ENCODE measurements at places on chromosomes 12 and 14.

- no peak overlapping the region for H3K4me3 ChIP-seq
- no peaks in the 10 kb centered on the region for H3K36me3 ChIP-seq
- H3K27ac ChIP-seq = no peak overlapping the region
- DNase-seq = no peak
- peaks cover 8% of the 10 kb centered on the region for H3K27me3 ChIP-seq
- H3K4me1 ChIP-seq = no peaks in the 10 kb centered on the region
Measured at GRCh38 chr12:51639361-51639760, 48.3 kb downstream of the SCN8A start.

GRCh38 chr12:1935700-1936378 is 17.4 kb upstream of the CACNA2D4 start:
- no peak overlapping the region for H3K27ac ChIP-seq
- no peak for DNase-seq
- H3K36me3 ChIP-seq = peaks cover 17% of the 10 kb centered on the region
- H3K4me3 ChIP-seq = no peak overlapping the region
- H3K27me3 ChIP-seq = no peaks in the 10 kb centered on the region

DNA sequence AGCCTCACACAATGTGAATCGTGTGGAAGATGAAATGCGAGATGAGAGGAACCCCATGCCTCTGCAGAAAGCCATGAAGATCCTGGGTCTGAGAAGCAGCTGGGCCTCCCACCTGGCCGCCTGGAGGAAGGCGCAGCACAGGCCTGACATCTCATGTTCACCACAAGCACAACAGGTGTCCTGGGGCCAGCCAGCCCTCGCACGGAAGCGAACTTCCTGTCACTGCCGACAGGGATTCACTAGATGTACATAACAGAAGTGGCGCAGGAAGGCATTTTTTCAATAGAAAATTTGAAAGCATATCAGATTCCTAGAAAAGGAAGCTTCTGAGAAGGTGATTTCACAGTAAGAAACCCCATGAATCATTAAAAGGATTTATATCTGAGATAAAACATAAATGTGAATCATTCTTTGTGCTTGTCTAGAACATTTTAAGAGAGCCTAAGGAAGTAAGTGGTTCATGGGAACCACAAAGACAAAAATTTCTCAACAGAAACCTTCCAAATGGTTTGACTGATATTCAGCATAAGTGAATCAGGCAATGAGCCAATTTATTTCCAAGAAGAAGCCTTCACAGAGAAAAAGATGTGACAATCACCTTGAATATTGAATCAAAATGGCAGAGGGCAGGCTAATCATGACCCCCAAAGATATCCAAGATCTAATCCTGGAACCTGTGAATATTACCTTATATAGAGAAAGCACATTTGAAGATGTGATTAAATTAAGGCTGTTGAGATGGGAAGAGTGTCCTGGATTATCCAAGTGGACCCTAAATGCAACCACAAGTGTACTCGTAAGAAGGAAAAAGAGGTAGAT is 311.9 kb downstream of the DUSP6 start:
- peak overlapping the region; percentile 47 for H3K27ac ChIP-seq
- H3K27me3 ChIP-seq = no peaks in the 10 kb centered on the region
- no peaks in the 10 kb centered on the region for H3K36me3 ChIP-seq
- H3K4me1 ChIP-seq = peaks cover 18% of the 10 kb centered on the region
- DNase-seq = peak; percentile 7

DNA sequence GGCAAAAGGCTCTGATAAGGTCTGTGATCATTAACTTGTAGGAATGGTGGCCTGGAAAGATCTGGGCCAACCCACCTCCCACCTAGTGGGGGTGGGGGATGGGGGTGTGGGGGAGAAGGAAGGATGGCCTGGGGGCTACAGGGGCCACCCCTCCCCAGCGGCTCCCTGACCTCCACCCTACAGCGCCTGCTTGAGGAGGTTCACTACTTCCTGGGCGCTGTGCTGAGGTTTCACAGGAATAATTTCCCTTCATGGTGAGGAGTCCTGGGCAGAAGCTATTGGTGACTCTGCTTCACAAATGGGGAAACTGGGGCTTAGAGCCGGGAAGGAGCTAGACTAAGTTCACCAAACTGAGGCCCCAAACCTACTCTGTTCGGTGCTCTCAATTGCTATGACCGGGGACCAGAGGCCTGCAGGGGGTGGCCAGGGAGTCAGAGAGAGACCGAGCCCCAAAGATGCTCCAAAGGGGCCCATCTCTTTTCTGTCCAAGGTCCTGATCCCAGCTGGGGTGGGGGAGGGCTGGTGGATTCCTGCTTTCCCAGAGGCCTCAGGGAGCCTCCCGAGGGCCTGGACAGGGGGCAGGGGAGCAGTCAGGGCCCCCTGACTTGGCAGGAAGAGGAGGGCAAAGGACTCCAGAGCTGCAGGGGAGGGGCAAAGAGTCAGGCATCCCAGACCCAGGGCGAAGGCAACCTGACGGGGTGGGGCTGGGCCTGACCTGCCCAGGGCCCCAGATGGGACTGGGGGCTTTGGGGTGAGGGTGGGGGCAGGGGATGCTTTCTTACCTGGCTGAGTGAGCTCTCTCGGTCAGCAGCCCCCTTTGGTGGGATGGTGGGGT is 1.7 kb downstream of the HNF1A start:
- no peaks in the 10 kb centered on the region for H3K36me3 ChIP-seq
- no peaks in the 10 kb centered on the region for H3K4me1 ChIP-seq
- no peaks in the 10 kb centered on the region for H3K27me3 ChIP-seq

- H3K36me3 ChIP-seq = no peaks in the 10 kb centered on the region
- H3K27me3 ChIP-seq = no peaks in the 10 kb centered on the region
- no peak for DNase-seq
- no peak overlapping the region for H3K4me3 ChIP-seq
Measured at GRCh38 chr14:71491931-71492330, 440.3 kb upstream of the RGS6 start.

DNA sequence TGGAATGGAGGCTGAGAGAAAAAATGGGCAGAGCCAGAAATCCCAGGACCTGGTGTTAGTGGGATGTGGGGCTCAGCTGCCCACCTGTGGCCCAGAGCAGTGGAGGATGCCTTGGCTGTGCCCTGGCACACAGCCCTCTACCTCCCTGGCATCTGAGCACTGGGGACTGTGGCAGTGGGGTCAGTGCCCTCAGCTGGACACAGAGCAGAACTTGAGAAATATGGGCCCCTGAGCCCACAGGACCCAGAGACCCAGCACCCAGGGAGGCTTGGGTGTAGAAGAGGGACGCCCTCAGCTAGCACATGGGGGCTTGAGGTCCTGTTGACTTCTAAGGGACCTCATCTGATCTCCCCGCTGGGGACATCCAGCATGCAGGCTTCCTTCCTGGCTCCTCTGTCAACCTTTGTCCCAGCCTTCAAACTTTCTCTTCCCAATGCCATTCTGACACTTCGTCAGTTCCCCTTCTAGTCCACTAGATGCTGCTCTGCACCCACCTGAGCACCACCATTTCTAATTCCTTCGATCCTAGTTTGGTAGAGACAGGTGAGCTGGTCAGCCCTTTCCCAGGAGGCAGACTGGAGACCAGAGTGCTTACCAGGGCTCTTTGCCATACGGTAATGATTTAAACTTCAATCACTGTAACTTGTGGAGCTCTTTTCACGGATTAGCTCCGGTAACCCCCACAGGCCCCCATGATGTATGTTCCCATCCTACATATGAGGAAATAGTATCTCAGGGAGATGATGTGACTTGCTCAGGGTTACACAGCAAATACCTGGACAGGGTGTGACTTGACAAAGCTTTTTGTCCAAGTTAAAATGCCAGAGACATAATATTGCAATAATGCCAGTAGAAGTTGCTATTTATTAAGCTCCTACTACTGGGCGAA is 143.7 kb downstream of the ASCL4 start:
- no peak overlapping the region for H3K27ac ChIP-seq
- no peak for DNase-seq
- no peak overlapping the region for H3K4me3 ChIP-seq
- no peaks in the 10 kb centered on the region for H3K36me3 ChIP-seq
- no peaks in the 10 kb centered on the region for H3K4me1 ChIP-seq
